ENCODE measurements at places on chromosomes 4 and X. TPM values are rescaled to one million over a fixed set of nuclear protein-coding genes. Genes with fewer than 3 reads are reported as not detected.

GRCh38 chrX:130778773-130779172, 124.2 kb downstream of the ENOX2 start:
- no peak for DNase-seq

DNA sequence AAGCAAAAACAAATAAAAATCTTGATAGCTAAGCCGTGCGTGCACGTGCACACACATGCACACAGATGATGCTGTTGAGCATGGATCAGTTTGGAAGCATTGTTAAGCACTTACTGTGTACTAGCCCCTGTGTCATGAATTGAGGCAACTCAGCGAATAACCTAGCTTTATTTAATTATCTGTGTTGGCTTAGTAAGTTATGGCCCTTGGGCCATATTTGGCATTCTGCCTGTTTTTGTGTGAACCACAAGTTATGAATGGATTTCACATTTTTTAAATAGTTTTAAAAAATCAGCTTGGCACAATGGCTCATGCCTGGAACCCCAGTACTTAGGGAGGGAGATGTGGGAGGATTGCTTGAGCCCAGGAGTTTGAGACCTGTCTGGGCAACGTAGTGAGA, 113.6 kb upstream of the CBLL2 start:
- DNase-seq: no peak

- DNase-seq: no peak
These were observed 28.3 kb downstream of the ARHGAP10 start for GRCh38 chr4:147760176-147760575.

GRCh38 chrX:119738742-119739141, 19.6 kb upstream of the SOWAHD start:
- no peak for DNase-seq

DNA sequence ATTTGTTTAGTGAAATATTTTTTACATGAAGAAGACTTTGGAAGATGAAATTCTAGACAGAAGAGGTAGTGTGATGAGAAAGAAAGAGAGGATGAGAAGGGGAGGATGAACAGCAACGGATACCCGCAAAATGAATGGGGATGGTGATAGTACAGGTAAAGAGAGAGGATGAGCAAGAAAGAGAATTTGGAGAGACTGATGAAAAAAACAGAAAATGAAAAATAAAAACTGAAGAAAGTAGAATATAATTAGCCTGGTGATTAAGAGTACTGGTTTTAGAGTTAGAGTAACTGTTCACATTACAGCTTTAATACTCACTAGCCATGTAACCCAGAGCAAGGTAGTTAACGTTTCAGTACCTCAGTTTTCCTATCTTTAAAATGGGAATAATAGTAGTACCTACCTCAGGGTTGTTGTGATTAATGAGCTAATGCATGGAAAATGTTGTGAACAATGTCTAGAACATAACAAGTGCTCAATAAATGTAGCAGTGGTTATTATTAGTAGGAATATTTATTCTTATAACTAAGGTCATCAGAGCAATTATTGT, 54.9 kb upstream of the ANTXR2 start:
- DNase-seq: no peak

- no peak for DNase-seq
These were observed 942.3 kb upstream of the SLIT2 start for GRCh38 chr4:19309378-19309777.

DNA sequence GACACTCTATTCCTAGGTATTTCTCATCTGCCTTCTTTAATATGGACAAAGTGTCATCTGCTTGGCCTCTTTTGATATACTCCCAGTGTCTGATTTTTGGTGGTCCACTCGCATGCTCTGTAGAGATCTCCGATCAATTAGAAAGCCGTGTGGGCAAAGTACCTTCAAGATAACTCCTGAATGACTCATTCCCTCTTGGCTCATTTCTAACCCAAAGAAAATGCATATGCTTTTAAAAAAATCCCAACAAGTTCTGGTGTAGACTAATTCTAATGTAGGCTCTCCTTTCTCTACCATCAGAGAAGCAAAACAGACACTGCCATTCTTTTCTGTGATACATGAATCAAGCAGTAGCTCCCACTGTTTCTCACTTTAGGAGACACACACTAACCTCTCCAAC, 714.9 kb upstream of the ADGRL3 start:
- no peak for DNase-seq

GRCh38 chr4:40954088-40954668, 204.4 kb downstream of the NSUN7 start:
- no peak for DNase-seq

Gene GAGE1
- not detected for total RNA-seq

All from T-helper 17 cell (primary cell).